Right kidney (tissue), 9 donors: ENCODE measurements at places on chromosomes 1 and 21.

DNA sequence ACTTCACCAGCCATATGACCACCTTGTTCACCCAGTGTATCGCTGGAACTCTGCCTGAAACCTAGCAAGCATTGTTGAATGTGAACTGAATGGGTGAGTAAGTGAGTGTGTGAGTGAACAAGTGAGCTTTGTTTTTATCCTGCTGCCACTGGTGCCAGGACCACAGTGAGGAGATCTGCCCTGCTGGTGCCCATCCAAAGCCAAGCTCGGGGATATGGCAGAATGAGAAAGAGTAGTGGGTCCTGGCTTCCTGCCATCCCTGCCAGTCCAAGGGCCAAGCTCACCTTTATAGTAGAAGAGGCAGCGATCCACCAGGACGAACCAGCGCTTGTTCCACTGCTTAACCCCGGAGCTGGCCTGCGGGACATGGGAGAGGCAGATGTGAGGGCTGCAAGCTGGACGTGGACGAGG, 53.4 kb upstream of the GOLT1A start:
- no peak for DNase-seq

DNA sequence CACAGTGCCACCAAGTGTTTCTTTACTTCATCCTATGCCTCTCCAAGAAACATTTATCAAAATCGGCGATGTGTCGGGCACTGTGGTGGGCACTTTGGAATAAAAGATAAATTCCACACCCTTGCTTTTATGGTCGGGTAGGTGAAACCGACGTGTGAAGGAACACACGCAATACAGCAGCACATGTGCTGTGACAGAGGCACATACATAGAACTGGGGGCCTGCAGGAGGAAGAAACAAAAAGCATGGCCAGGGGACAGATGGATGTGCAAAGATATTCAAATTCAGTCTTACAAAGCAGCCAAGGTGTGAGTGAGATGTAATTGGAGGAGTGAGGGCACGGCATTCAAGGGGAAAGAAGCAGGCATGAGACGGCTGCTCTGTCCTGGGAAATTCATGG, 282.0 kb downstream of the PBX1 start:
- no peak for DNase-seq

- DNase-seq = no peak
These were observed 5.9 kb downstream of the RGS16 start for GRCh38 chr1:182598296-182598695.

- no peak for DNase-seq
These were observed 35.8 kb upstream of the JAK1 start for GRCh38 chr1:65002156-65002507.

DNA sequence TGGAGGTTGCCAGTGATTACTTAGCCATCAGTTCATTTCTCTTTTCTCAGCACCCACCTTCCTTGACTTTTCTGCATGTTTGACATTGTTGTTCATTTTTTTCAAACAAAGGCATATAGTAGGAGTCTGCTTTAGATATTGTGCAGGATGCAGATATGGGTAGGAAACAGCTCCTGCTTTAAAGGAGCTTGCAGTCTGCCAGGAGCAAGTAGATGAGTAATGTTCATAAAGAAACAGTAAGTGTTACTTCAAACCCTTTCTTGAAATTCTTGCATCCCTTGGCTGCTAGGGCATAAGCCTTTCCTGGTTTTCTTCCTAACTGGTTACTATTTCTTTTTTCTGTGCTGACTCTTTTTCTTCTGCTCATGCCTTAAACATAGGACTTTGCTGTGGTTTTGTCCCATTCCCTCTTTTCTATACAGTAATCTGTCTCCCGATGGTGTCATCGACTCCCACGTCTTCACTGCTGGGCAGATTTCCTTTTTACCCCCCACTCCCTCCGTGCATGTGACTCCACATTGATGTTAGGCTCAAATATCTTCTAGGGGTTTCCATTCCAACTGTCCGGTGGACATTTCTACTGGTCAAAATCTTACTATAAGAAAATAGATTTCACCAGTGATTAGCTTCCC, 20.4 kb downstream of the PTGFRN start:
- DNase-seq = no peak

- DNase-seq = no peak
These were observed 16.7 kb upstream of the COL6A2 start for GRCh38 chr21:46081022-46081861.

DNA sequence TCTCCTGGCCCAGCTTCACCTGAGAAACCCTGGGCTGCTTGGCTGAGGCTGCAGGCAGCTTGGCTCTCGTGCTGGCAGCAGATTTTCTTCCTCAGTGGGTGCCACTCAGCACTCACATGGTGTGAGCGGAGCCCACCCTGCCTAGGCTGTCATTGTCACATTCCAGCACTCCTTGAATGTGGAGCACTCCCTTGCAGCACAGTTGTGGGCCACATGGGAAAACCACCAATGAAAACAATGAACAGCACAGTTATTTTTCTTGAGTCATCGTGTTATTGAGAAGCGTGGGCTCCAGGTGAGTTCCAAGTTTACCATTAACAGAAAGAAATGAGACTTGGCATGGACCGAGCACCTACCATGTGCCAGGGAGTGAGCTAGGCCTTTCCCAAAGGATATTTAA, 27.2 kb upstream of the TRIM67 start:
- DNase-seq = no peak

DNA sequence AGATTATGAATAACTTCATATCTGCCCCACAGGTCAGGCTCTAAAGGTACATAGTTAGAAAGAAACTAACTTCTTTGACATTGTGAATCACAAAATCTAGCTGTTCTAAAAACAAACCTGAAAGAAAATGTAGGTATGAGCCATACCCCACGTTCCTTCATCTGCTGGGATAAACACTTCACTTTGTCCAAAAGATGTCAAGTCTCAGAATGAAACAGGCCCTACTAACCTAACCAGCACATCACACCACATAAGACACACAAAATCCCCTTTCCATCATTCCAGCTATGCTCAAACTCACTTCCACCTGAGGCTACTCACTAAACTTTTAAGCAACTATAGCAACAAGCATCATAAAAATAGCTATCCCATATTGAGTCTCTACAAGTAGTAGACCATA, 65.2 kb upstream of the GJA5 start:
- no peak for DNase-seq

DNA sequence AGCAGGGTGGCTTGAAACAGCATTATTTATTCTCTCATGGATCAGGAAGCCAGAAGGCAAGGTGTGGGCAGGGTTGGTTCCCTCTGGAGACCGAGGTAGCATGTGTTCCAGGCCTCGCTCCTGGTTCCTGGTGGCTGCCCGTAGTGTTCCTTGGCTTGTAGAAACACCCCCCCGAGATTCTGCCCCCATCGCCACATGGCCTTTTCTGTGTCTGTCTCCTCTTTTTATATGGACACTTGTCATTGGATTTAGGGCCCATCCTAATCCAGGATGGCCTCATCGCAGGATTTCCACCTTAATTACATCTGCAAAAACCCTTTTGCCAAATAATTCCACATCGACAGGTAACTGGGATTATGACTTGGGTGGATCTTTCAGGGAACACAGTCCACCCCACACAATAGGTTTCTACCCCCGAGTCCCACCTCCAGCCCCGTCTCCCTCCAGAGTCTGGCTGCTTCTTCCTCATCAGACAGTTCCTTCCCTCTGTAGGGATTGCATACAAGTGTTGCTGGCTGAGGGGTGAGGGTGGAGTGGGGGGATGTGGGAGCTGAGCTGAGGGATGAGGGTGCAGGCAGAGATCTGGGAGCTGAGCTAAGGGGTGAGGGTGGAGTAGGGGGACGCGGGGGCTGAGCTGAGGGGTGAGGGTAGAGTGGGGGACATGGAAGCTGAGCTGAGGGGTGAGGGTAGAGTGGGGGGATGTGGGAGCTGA, 12.3 kb upstream of the NPHP4 start:
- DNase-seq = no peak

GRCh38 chr1:59422921-59423575, 126.2 kb downstream of the FGGY start:
- no peak for DNase-seq

DNA sequence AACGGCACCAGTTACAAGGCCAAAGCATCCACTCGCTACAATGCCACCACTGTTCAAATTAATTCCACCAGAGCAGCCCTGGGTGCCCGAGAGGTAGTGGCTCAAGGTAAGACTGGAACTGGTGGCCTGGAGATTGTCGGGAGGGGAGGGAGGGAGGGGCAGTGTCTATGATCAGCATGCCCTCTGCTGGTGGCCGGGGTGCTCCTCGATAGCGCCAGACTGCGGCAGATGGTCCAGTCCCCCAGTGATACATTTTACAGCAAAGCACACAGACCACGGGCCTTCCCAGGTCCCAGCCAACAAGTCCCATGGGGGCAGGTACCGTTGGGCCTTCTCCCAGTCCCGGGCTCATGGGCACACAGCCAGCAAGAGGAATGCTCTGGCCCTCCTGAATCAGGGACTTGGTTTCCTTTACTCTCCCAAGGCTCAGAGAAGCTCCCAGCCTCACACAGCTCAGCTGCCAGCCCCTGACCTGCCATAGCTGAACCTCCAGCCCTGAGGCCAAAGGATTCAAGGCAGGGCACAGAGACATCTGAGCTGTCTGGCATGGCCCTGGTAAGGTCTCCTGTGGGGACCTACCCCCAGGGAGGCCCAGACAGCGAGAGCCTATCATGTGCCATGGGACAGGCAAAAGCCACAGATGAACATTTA, 15.3 kb downstream of the ACOT7 start:
- no peak for DNase-seq

DNA sequence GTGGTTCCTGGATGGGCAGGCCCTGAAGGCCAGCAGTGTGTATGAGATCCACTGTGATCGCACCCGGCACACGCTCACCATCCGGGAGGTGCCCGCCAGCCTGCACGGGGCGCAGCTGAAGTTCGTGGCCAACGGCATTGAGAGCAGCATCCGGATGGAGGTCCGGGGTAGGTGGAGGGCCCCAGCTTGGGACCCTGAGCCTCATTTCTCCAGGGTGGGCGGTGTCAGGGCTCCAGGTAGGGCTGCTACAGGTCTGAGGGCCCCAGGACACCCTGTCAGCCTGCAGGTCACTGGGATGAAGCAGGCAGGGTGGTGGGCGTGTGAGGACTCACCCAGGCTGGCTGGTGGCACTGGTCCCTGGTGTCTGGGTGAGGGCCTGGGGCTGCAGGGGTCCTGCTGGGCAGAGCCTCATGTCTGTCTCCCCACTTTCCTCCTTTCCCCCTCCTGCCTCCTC, 7.8 kb downstream of the OBSCN start:
- DNase-seq = no peak

GRCh38 chr1:39434797-39435395, 56.5 kb upstream of the BMP8A start:
- no peak for DNase-seq

- DNase-seq = no peak
These were observed 4.8 kb downstream of the PHACTR4 start for GRCh38 chr1:28374297-28374696.

DNA sequence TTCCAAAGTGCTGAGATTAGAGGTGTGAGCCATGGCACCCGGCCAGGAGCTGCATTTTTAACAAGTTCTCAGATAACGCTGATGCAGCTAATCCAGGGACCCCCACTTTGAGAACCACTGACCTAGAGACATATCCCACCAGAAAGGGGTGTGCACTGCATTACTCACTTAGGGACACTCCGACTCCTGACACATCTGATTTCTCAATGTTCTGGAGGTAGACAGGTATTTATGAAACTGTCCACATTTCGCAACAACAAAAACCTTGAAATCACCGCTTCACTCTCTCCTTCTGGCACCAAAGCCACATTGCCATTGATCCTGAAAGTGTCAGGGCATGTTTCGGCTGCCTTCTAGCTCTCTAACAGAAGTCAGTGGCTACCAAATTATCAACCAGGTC, 23.2 kb upstream of the CAMTA1 start:
- no peak for DNase-seq

DNA sequence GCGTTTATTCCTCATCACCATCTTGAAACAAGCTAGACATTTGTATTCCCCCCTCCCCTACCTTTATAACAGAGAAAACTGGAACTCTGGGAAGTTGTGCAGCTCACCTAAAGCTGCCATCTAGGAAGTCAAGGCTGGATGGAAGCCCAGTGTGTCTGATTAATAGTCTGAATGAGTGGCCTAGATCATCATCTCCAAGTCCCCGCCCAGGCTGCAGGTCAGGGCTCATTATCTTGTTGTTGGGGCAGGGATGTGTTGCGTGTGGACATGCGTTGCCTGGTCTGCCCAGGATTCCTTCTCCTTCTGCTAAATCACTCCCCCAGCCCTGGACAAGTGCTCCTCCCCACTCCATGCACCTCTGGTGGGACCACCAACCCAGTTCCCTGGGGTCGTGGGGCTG, 14.7 kb upstream of the KAZN start:
- no peak for DNase-seq
